Stimulated activated CD8-positive, alpha-beta memory T cell treated with anti-CD3 and anti-CD28 coated beads, Interleukin-7, amount 100 ng/mL, for 48 hours (primary cell): ENCODE measurements at places on chromosomes 13 and 19.

DNA sequence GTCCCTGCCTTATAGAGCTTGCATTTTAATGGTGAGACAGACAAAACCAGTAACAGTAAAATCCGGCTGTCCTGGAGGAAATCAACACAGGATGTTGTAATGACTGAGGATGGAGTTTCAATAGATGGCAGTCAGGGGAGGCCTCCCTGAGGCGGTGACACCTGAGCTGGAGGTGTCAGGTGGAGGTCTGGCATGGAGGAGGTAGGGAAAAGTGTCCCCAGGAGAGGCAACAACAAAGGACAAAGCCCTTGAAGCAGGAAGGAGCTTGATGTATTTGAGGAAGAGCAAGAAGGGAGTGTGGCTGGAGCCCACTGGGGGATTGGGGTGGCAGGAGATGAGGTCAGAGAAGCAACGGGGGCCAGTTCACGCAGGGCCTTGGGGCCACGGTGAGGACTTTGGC, 7.8 kb downstream of the GRIN2D start:
- no peak for DNase-seq

DNA sequence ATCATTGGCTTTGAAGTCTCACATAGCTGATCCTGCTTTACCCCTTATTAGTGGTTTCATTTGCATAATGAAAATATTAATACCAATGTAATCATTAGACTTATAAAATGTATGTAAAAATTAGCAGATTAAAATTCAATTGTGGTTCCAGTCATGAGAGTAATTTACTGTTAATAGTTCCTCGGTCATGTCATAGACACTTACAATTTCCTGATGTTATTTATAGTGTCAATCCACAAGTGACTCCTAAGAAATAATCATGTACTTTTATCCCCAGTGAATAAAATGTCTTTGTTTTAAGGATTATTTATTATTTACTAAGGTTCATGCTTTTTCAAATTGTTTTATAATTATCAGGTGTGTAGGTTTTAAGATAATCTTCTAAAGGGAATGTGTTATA, 138.5 kb downstream of the PCDH9 start:
- no peak for DNase-seq

- no peak for DNase-seq
These were observed 52.7 kb downstream of the TSC22D1 start for GRCh38 chr13:44523146-44524015.

DNA sequence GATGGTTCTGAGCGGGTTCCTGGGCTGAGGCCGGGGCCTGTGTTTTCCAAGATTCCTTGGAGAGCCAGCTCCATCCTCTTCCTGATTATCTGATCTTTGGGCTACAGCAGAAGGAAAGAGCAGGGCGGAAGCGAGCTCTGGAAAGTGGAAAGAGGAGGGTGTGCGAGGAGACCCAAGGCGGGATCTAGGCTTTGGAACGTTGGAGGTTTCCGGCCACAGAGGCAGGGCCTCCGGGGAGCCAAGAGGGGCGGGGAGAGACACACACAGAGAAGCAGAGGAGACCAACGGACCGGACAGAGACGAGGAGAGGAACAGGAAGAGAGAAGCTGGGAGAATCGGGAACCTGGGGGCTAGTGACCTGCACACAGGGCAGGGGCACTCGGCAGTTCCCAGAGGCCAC, at the start of gene CLEC11A:
Gene CLEC11A, plus strand, starts transcription at position 296 of the 400 bp plus-strand sequence. CDS start 162 bp downstream, outside the sequence.
- DNase-seq, result no peak

- no peak for DNase-seq
These were observed 2.2 kb upstream of the TNFSF13B start for GRCh38 chr13:108267347-108267746.

DNA sequence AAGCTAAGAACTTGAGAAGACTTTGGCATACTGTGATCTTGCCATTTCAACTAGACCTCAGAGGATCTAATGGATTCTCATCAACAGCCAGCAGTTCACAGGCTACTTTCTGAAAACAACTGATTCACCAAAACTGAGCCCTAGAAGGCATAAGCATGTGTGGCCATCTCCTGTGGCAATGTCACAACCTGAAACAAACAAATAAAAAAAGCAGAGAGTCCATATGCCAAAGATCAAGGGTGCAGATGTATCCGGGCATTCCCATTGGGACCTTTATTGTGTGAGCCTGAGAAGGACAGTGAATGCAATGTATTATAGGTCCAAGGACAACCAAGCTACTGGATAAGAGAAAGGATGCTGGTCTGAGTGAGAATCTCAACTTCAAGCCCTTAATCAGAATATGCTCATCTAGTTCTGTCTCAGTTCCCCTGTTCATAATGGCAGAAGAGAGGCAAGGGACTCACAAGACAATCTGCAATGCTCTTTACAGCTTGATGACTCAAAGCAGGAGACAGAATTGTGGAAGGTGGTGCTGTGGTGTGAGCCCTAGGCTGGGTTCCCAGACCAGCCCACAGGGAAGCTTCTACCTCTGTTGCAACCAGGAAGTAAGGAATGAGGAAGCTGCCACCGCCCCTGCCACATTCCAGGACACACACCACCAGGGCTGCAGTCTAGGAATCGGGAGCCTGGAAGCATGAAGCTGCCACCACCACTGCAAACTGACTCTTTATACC, 133.7 kb downstream of the RAP2A start:
- no peak for DNase-seq

DNA sequence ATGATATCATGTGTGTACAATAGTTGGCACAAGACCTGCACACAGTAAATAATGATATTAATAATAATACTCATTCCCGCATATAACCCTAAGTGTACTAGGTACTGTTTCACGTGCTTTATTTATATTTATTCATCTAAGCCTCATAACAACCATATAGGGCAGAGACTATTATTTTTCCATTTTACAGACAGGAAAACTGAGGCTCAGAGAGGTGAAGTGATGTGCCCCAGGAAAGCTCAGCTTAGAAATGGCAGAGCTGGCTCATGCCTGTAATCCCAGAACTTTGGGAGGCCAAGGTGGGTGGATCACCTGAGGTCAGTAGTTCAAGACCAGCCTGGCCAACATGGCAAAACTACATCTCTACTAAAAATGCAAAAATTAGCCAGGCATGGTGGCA, 13.6 kb downstream of the ACP7 start:
- DNase-seq, result no peak

DNA sequence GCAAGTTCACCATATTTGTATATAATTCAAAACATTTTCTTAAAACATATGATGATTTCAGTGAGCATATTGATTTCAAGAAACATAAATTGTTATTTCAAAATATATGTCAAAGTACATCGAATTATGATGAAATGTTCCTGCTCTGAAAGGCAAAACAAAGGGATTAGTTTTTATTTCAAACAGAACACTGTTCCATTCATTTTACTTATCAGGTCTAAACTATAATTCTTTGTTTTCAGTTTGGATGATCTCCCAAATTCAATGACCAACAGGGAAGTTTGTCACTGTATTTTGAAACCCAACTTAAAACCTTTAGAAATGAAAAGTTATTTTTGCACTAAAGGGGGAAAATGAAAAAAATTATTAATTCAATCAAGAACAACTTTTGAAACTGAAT, 610.2 kb downstream of the SLITRK1 start:
- no peak for DNase-seq

DNA sequence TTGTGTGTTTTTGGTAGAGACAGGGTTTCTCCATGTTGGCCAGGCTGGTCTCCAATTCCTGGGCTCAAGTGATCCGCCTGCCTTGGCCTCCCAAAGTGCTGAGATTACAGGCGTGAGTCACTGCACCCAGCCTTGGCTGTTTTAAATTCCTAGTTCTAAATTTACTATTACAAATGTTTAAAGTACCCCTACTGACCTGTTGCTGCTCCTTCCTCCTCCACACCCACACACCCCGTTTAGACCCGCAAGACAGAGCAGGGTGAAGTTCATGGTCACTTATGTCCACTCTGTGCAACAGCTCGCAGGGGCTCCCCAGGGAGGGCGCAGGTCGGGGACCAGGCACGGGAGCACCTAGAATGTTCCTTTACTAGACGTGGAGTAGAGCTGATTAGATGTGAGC, 28.7 kb downstream of the TMEM161A start:
- no peak for DNase-seq

- DNase-seq, result no peak
These were observed 17.9 kb downstream of the UBAC2 start for GRCh38 chr13:99218545-99218944.

DNA sequence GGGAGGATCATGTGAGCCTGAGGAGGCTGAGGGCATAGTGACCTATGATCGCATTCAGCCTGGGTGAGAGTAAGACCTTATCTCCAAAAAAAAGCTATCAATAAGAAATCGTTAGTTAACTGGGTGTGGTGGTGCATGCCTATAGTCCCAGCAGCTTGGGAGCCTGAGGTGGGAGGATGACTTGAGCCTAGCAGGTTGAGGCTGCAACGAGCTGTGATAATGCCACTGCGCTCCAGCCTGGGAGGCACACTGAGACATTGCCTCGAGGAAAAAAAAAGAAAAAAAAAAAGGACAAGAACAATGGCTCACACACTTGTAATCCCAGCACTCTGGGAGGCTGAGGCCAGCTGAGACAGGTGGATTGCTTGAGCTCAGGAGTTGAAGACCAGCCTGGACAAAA, 16.2 kb downstream of the PSPC1 start:
- DNase-seq, result no peak

DNA sequence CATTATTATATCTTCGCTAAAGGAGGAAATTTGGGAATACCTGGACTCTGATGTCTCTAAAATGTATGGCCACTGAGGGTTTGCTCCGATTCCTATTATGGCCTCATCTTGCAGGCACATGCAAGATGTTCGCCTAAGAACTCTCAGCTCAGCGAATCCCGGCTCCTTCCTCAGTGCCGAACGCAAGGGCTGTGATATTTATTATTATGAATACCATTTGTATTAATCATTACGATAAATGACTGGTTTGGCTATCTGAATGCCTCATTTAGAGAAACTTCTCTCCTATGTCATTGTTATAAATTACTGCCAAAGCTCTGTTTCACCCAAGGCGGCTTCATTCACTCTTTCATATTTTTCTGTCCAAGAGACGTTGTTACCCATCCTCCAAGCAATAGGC, 369.7 kb upstream of the TSHZ3 start:
- no peak for DNase-seq

DNA sequence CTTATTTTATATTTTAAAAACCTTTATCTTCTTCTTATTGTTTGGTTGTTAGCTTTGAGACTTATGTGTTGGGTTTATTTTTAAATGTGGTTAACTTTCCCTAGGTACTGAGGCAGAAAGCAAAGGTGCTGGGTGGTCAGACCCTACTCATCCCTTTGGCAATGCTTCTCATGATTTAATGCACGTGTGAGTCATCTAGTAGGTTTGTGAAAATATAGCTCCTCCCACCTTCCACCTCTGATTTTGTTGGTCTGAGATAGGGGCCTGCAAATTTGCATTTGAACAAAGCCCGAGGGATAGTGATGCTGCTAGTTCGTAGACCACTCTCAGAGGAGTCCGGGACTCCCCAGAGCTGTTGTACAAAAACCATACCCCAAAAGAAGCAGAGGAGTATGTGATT, 771.3 kb upstream of the ARGLU1 start:
- DNase-seq, result no peak

DNA sequence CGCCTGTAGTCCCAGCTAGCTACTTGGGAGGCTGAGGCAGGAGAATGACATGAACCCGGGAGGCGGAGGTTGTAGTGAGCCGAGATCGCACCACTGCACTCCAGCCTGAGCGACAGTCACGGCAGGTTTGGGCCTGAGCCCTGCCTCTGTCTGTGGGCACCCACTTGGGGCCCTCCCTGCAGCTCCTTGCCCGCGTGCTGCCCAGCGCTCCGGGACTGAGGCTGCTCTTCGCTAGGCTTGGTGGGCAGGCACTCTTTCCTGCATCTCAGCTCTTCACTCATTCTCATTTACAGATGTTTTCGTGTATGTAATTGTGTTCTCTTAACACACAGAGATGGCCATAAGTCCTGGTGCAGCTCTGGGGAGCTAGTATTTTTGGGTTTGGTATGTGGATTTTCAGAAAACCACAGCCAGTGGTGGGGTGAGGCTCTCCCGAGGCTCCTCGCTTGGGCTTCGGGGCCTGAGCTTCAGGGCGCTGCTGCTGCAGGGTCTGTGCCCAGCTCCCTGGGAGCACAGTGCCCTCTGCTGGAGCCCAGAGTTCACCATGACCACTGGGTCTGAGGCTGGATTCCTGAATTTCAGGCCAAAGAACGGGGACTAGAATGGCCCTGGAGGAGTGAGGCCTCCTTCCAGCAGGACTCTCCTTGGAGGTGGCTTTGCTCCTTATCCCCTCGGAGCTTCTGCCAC, 15.2 kb downstream of the UPF1 start:
- DNase-seq, result peak; percentile 28

- no peak for DNase-seq
These were observed 11.0 kb upstream of the SIGLEC11 start for GRCh38 chr19:49971991-49972411.

DNA sequence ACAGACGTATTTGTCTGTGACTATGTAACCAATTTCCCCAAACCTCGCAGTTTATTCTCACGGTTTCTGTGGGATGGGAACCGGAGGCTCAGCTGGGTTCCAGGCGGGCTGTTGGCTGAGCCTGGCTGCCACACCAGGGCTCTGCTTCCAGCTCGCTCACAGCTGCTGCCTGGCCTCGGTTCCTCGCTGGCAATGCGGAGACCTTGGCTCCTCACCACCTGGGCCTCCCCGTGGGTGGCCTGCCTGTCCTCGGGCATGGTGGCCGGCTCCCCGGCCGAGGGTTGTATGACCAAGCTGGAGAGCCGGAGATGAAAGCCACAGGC, 218.9 kb upstream of the MAB21L1 start:
- no peak for DNase-seq

DNA sequence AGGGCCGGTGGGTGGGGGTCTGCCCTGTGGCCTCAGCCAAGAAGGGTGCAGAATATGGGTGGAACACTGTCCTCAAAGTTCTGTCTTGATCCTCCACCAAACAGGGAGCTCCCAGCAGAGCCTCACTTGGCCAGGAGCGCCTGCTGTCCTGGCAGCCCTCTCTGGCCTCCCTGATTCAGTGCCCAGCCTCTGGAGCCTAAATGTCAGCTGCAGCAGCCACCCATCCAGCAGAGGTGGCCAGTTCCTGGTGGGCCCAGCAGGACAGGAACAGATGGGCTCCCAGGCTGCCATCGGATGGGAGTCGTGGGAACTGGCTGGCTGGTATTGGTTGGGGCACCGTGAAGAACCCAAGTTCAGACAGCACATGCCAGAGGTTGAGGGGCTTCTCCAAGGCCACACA, 1.8 kb upstream of the USE1 start:
- DNase-seq, result no peak

- DNase-seq, result no peak
These were observed 5.9 kb downstream of the SLAIN1 start for GRCh38 chr13:77703408-77703807.

DNA sequence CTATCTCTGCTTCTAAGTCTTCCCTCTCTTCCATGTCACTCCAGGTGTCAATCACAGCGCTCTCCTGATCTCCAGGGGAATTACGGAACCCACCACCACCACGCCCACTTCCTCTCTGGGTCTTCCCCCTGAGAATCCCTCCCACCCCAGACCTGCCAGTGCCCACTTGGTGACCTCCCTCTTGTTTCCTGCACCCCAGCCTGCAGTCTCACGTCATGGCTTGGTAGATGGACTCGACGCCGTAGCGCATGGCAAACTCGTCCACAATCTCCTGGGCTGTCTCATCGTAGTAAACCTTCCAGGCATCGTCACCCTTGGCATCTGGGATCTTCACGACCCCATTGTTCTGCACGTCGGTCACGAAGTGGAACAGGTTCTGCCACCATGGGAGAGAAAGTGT, 47.0 kb downstream of the UNC13A start:
- no peak for DNase-seq

GRCh38 chr13:55577082-55577846, 1563.5 kb upstream of the PRR20A start:
- no peak for DNase-seq
